Calu3 (cell line): ENCODE measurements at places on chromosomes 3 and 15. TPM values are rescaled to one million over a fixed set of nuclear protein-coding genes. Genes with fewer than 3 reads are reported as not detected.

- no peak for DNase-seq
These were observed 460.6 kb upstream of the MCTP2 start for GRCh38 chr15:93770788-93771187.

DNA sequence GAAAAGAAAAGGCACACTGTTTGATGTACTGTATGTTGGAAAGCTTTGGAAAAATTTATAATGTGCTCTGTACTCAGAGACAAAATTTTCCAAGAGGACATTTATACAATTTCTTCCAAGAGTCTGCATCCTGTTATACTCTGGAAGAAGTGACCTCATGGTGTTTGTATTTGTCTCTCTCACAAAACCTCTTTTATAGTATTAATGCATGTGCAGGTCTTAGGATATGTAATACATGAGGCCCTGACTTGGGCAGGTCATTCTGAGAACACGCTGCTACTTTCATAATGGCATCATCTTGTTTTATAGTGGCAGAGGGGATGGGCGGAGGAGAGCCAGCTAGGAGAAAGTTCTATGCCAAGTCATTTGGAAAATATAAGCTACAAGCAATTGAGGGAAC lies 72.0 kb upstream of the P3H2 start:
- DNase-seq, result no peak

DNA sequence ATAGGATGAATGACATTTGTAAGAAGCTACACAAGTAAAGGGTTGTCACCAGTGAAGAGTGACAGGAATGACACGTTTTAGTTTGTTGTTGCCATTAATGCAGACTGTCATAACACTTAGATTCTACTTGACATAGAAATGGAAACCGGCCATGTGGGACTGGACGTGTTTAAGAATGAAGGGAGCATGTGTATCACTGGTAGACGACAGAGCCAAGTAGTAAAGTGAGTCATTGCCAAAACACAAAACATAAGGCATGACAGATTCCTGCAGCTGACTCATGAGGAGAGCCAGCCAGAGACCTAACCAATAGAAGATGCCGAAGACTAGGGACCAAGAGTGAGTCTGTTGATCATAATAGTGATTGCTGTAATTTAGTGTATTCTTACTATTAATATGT lies 106.2 kb upstream of the PLAAT1 start:
- DNase-seq, result peak; percentile 40

BDH1 gene
- 49.0 and 56.7 TPM in 2 replicates for total RNA-seq

- DNase-seq, result no peak
These were observed 4.6 kb downstream of the IGDCC3 start for GRCh38 chr15:65373163-65373651.

- no peak for DNase-seq
These were observed 583.6 kb upstream of the ROBO2 start for GRCh38 chr3:76456322-76456721.

DNA sequence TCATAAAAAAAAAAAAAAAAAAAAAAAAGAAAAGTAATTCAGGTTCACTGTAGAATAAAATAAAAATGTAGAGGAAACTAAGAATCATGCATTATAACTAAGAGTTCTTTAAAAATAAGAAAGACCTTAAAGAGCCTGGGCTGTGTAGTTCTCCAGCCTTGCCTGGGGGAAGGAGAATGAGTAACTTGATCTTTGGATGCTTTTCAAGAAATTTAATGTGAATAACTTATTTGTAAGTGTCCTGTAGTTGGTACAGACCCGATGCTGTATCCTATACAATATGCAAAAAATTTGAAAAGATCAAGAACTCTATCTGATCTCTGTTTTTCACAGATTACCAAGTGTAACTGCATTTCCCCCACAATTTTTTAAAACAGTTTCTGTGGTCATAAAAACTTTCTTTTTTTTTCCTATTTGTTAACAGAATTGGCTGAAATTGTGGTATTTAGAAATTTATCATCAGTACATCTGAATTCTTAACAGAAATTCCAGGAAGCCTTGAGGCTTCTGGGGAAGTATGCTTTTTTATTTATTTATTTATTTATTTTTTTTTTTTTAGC lies 195.3 kb downstream of the THRB start:
- DNase-seq, result no peak

DNA sequence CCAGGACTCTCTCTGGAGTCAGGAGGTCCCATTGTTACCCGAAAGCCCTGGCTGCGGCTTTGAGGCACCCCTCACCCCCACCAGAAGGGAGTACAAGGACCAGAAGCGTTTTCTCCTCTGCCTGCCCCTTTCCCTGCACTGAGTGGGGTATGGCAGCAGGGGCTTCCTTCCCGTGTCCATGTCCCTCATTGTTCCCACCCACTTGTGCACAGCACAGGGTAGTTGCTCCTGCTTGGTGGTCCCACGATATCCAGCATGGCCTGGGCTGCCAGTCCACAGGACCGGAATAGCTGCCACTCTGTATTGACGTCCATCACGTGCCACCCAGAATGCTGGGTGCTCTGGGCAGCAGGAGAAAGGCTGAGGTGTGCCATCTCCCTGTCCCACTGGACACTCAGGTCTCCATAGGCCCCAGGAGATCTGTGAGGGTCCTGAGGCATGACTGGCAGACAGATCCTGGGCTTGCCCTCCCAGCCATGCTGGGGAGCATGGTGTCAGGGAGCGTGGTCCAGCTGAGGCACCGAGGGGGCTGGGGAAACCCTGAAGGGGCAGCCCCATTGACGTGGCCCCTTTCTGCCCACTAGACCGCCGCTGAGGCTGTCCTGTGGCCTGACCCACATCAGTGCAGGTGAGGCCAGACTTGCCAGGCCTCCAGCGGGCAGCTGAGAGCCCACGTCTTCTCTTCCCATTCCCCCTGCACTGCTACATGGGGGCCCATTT lies 45.3 kb upstream of the SEC22A start:
- no peak for DNase-seq

- DNase-seq, result no peak
These were observed 248.5 kb upstream of the ONECUT1 start for GRCh38 chr15:53038655-53038941.

APOD gene
- total RNA-seq, result 0.34 TPM in 1 of 2 replicates, not detected in the other

DNA sequence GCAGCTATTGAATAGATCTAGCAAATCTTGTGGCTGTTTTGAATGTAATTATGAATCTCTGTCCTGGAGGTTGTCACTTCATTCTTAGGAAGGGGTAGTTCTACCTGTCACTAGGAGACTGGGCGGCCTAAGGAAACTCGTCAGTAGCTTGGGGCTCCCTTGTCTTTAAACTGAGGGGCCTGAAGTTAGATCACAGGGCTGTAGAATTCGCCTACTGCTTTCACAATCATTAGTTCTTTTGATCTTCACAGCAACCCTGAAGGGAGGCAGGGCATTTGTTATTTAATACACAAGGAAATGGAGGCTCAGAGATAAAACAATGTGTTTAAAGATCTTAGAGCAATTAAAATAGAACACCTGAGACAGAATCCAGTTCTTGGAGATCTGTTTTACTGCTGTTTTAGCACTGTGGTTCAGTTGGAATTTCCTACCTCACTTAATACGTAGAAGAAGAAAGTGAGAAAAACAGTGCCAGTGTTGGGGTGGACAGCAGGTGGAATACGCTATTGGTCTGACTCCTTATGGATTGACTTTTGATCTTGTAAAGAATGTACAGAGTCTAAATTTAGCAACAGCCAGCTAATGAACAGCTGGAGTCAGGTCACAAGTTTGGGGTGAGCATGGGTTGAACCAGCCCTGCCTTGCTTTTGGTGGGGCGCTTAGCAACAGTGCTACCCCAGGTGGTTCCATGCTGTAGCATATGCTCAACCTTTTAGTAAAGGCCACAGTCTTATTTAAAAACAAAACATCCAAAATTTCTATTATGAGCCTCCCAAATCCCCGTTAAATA lies 71.4 kb upstream of the BHLHE40 start:
- no peak for DNase-seq

DNA sequence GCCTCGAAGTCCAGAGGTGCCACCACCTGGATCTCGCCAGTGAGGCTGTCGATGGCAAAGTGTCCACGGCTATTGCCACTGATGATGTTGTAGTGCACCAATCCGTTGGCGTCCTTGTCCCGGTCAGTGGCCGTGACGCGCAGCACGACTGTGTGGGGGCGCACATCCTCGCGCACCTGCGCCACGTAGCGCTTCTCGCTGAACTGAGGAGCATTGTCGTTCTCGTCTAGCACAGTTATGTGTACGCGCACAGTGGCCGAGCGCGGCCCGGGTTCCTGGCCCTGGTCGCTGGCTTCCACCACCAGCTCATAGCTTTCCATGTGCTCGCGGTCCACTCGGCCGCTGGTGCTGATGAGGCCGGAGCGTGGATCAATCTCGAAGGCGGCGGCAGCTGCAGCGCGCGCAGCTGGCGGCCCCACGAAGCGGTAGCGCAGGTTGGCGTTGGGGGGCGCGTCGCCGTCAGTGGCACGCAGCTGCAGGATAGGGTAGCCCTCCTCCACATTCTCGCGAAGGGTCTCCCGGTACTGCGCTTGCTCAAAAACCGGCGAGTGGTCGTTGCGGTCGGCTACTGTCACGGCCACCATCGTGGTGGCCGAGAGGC lies 1.8 kb downstream of the CELSR3 start:
- DNase-seq, result no peak

GRCh38 chr15:67082007-67082536 lies 16.7 kb downstream of the SMAD3 start:
- DNase-seq, result no peak

GRCh38 chr3:39327746-39328349 lies 1.7 kb upstream of the CCR8 start:
- DNase-seq, result no peak

DNA sequence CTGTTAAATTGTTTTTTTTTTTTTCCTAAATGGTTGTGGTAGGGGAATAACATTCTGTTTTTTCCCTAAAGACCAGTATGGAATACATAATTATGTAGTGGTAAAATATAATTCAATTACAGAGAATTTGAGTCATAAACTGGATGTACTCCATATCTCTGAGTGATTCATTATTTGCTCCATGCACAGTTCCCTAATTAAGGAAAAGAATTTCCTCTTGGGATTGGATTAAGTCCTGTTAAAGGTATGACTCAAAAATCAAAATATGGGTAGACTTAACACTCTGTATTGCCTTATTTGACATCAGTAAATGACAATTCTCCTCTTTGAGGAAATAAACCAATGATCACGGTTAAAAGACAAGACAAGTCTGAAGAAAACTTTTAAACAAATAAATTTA lies 78.0 kb upstream of the KCNH8 start:
- DNase-seq, result no peak

DNA sequence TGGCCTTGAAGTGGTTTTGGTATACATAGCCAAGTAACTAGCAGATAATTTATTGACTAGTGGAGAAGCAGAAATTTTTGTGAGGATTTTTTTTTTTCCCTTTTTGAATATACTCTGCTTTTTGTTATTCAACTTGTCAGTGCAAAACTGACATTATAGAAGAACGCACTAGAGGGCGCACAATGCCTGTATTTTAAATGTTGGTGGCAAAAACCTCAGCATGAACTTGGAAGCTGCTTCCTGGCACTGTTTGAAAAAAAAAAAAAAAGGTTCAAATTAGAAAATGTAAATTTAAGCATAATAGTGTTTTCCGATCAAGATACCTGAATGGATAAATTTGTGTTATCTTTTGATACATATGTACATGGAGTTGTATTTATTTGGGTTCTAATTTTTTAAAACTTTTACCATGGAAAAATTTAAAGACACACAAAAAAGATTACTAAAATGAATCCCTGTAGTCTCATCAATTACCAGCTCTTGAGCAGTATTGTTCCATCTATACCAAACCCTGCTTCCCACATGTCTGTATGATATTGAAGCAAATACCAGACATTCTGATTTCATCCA lies 56.0 kb downstream of the SLC25A26 start:
- DNase-seq, result peak; percentile 66

ARNT2 gene
- total RNA-seq, result 1.3 and 3.6 TPM in 2 replicates

DNA sequence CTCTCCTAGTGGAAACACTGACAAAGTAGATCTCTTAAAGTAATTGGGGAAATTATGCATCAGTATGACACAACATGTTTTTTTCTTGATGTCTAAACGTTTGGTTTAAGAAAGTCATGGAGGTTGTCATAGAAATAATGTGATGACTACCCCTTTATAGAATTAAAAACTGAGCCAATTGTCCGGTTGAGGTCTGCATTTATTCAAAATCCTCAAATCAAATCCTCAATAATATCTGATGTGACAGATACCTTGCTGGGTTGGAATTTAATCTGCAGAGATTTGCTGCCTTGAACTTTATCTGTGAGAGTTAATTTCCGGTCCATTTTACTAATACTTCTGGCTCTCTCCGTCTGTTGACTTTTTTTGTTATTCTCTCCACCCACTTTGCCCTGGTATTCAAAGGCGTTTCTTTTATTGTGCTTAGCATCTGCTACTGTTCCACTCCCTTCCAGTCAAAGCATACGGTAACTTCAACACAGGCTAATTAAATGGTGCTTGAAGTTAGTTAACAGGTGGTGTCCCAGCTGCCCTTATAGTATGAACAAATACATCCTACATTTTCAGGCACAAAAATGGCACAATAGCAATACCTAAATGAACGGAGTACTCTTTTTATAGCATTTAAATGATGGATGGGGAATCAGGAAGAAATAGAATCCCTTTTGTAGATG lies 628.3 kb downstream of the ROBO1 start:
- DNase-seq, result no peak

GRCh38 chr3:139572847-139573672 lies 33.5 kb upstream of the RBP1 start:
- no peak for DNase-seq

DNA sequence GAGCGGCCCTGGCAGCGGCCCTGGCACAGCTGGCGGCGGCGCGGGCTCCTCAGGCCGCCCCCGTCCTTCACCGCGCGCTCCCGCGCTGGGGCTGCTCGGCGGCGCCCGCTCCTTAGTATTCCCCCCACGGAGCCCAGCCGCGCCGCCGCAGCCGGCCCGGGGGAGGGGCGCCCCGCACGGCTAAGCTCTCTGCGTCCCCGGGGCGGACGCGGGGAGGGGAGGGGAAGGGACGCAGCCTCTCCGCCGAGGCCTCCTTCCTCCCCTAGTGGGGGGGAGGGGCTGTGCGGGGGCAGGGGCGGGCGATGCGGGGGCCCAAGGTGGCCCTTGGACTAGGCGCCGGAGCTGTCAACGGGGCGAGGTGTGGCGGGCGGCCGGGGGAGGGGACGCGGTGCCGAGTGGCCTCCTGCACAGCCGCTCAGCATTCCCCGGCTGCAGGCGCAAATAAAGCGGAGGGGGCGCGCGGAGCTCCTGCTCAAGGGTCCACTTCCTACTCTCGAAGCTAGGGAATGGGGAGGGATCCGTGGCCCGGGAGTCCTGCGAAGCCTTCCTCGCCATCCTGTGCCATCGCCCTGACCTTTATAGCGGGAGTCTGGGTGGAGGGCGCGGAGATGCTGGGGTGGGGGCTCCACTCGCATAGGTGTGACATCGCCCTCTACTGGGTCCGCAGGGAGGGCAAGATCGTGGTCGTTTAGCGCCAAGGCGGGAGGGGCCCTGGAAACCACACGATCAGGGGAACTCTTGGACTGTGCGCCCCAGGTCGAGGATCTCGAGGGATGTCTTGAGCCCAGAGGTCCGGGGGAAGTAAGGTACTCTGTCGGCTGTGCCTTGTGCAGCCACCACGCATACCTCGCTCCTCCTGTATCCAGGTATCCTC lies 22.2 kb downstream of the EPHB3 start:
- DNase-seq, result no peak

- no peak for DNase-seq
These were observed 59.8 kb downstream of the LRRC3B start for GRCh38 chr3:26682406-26682805.

- DNase-seq, result no peak
These were observed 8.5 kb upstream of the LSAMP start for GRCh38 chr3:116453666-116454346.
